RCC 7860 (cell line): ENCODE measurements at places on chromosomes 5 and 9.
A peak's percentile ranks its signal among the peaks of the same experiment; 100 is the strongest.

- DNase-seq: no peak
Observed at GRCh38 chr5:6377582-6377904, 804 bp downstream of the MED10 start.

DNA sequence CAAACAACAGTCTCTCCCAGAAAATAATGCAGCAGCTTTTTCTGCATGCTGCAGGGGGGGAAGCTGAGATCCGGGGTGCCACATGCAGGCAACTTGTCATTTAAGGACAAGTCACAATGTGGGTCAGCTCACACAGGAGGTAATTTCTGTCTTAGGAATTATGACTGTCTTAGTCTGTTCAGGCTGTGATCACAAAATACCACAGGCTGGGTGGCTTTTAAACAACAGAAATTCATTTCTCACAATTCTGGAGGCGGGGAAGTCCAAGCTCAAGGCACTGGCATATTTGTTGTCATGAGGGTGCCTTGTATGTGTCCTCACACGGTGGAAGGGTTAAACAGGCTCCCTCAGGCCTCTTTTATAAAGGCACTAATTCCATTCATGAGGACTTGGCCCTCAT lies 127.7 kb downstream of the DIRAS2 start:
- no peak for DNase-seq

DNA sequence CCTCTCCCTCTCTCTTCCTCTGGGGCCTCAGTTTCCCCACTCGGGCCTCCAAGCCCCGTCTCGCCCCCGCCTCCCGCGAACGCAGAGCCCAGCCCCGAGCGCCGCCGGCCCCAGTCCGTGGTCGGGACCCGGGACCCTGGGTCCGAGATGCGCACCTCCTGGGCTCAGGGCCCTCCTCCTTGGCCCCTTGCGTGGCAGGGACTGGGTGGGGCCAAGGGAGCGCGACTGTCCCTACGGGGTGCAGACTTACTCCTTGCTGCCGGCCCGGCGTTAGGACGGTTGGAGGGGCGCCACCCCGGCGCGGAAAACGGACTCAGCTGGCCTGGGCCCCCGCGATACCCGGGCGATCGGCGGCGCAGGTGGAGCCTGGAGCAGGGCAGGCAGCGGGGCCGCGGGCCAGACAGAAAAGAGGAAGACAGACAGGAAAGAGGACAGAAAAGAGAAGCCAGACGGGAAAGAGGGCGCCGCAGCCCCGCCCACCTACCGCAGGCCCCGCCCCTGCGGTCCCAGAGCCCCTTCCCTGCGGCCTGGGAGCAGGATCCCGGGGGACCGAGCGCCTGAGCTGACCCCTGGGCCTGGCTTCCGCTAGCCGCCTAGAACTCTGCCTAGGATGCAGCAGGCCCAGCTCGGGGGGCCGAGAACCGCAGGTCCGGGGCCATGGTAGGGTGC lies at the start of gene GBGT1:
Gene GBGT1, minus strand, starts transcription at position 411 of the 669 bp plus-strand sequence. CDS start 1,502 bp downstream, outside the sequence.
- no peak for DNase-seq

DNA sequence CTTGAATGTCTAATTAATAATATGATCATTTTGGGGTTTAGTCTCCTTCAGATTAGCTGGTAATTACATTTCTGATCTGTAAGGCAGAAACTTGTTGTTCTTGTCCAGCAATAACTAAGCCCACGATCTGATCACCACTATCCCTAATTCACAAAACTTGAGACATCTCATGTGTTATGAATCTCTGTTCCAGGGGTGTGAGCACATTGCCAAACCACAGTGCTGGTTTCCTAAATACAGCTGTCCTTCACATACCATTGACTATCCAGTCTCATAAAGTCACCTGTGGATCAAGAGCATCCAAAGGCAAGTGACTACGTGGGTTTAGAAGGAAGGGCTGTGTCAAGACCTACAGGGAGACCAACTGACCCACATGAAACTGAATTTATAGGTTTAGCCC lies 134.1 kb upstream of the PRLR start:
- no peak for DNase-seq

DNA sequence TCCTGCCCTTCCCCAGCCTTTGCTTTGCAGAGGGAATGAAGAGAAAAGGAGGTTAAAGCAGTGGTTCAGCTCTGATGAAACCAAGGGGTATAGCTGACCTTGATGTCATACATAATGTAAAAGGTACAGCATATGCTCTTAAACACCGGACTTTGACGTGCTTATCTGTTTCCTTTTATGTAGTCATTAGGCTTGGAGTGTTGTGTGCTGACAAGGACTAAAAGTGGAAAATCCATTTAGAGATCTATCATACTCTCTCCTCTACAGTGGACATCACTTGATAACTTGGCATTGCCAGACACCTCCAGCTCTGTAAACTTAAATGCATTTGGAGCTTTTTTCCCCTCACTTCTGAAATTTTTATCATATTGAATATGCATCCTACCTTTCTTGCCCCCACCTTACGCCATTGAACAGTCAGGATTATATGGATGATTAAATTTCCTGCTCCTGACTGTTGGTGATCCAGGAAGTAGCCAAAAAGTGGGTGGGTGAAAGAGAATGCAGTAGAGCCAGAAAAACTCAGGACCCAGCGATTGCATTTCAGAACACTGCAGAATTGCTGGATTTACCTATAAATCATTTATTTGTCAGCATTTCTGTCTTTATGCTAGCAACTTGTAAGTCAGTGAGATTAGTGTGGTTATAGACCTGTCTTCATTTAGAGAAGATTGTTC lies 4.1 kb downstream of the TNFAIP8 start:
- no peak for DNase-seq

GRCh38 chr9:107992271-107992670 lies 502.7 kb upstream of the KLF4 start:
- DNase-seq: no peak

DNA sequence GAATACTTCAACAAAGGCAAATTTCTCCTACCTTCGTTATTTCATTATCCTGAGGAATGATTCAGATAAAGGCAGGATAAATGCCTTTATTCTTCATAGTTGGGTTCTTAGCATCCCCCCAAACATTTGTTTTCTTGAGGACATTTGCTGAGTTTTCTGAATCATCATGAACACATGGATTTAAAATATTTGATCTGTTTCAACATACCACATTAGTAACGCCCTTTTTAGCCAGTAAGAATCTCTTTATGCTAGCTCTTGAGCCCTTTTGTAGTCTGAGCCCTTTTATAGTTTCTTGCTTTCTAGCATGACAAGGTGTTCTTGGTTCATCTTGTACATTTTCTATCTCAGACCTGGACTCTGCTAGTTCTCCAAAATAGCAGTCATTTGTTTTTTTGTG lies 27.9 kb downstream of the SKIC3 start:
- no peak for DNase-seq

DNA sequence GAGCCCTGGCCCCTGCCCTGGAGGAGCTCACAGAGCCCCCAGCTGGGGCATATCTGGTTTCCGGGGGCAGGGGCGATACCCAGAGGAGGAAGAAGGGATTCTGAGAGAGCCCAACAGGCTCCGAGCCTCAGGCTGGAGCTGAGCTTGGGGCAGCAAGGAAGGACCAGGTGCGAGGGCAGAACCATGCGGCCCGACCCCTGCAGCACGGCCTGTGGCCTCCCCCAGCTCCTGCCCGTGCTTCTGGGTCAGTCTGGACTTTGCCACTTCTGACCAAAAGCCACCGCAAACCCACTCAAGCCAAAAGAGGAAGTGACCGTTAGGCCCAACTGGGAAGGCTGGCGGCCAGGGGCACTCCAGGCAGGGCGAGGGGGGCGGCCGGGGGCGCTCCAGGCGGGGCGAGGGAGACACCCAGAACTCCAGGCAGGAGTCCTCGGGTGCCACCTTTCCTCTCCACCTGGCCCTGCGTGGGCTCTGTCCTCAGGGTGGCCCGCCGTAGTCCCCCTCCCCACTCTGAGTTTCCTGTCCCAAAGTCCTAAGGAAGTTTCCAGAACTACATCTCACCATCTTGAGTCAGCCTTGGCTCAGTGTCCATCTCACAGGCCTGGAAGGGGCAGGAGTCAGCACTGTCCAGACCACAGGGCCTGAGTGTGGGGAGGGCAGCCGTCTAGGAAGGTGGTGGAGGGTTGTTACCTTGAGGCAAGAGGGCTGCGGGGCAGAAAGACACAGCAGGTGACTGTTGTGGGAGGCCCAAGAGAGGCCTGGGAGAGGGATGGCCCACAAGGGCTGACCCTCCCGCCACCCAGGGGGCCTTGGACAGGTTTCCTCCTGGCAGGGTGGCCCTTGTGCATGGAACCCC lies 946 bp upstream of the LTC4S start:
- no peak for DNase-seq

DNA sequence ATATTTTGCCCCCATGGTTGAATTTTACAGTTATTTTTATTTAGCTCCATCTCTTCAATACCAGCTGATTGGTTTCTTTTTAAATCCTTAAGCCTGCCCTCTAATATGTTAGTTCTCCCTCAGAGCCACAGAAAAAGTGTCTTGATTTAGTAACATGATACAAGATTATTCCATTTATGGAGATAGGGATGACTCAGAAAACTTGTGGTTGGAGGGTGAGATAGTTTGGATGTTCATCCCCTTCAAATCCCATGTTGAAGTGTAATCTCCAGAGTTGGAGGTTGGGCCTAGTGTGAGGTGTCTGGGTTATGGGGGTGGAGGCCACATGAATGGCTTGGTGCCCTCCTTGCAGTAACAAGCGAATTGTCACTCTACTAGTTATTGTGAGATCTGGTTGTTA lies 115.7 kb downstream of the FBXO38 start:
- DNase-seq: no peak

GRCh38 chr5:178314061-178314660 lies 81.6 kb upstream of the PHYKPL start:
- no peak for DNase-seq

DNA sequence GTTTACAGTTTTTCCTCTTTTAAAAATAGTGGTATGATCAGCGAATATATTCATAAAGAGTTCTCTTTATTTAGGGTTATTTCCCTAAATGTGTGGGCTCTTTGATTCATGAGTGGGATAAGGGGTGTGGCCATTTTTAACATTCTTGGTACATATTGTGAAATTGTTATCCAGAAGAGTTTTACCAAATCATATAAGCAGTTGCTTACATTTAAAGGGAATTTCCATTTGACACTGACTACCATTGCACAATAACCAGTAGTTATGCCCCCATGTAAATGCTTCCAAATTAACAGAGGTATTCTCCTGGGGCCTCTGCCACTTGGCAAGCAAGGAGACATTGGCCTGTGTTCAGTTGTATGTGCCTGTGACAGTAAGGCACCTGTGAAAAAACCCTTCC lies 27.2 kb downstream of the SLC25A48 start:
- no peak for DNase-seq

DNA sequence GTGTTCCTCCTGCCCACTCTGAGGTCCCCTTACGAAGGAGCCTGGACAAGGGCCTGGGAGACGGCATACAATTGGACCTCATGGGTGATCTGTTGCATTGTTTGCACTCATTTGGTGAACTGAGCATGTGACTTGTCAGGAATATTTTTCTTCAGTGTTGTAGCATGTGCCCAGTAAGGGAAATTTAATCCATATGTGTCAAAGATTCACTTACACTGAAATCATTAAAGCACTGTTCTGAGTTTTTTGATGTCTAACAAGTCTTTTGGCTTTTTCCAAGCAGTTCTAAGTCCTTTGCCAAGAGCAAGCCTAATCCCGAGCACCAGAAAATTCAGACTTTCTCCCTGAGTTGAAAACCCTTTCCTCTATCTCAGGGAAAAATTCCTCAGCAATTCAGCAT lies 61.6 kb upstream of the RPS23 start:
- DNase-seq: no peak

- peak; percentile 29 for DNase-seq
Observed at GRCh38 chr9:119963258-119963797, 594.1 kb upstream of the BRINP1 start.

DNA sequence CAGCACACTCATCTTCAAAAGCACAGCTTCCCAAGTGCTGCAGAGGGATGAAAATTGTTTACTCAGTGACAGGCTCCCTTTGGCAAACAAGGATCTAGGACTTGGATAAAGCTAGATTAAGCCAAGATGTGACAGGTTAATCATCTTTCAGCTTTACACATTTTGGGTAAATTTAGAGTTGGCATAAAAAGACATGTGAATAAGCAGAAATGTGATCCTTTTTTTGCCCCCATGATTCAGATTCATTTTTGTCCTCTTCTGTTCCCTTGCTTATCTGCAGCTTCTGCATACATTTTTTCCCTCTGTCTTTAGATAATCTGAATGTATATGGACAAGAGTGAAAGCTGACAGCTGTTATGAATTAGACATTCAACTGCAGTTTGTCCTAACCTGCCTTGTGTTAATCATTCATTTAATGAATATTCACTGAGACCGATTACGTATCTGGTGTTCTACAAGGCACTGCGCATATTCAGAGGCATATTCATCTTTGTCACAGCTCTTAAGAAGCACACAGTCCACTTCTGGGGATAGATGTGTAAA lies 19.6 kb downstream of the ADAMTSL1 start:
- DNase-seq: peak; percentile 38
